Stimulated activated CD4-positive, alpha-beta T cell treated with anti-CD3 and anti-CD28 coated beads, Interleukin-12 subunit alpha, Interleukin-12 subunit beta, amount 100 ng/mL, for 24 hours (primary cell): ENCODE measurements at places on chromosomes 12 and 14.

DNA sequence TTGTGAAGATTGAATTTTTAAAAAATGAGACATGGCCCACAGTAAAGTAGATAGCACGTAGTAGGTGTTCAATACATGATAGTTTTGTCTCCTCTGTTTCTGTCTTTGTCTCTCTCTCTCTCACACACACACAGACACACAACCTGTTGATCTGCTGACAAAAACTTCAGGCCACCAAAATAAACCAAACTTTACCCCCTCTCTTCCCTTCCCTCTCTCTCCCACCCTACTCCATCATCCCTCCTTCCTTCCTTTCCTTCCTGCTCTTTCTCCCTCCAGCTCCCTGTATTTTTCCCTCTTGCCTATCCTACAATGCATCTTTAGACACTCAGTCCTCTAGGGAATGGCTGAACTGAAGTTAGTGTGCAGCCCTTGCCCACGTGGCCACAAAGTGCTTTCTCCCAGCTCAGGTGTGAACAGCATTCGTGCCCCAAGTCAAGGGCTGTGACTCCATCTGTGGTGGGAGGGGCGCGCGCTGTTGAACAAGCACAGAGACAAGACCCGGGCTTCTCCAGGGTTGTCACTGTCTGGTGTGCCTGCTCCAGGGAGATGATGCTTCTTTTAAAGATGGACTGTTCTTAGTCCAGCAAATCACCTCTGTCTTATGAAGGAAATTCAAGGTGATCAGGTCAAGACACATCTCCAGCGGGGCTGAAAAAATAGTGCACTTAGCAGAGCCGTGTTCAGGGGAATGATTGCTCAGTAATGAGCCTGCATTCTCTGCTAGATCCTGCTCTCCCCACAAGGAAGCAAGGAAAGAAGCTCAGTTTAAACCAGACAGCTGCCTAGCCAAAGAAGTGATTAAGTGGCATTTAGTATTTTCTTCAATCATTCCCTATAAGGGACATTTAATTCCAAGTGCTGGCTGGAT is 75.3 kb downstream of the WSCD2 start:
- no peak for DNase-seq

DNA sequence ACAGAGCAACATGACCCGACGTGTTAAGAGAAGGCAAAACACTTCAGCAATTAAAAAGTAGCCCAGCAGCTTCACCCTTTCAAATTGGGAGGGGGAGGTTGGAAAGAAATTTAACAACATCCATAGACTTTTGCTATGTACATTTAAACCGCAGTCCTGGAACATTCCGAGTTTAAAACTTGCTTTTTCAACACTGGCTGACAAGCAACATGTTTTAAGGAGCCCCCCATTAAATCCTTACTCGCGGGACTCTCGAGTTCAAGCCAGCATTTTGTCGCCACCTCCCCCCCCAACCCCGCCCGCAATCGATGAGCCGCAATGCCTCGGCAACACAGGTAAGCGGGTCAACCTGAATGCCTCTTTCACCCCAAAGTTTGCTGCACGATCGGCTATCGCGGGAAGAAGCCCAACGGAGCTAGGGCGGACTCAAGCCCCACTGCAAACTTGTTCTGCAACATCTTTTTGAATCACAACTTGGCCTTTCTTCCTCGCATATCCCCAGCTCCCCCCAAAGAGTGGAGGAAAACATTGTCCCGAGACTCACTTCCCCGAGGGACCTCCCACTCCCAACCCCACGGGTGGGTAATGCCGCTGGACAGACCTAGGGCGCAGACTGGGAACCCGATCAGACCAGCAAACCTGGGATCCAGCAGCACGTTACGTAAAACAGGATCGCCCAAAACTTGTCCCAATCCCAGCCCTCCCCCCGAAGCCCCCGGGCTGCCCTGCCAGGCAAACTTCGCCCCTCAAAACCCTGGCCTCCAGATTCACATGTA is 777 bp downstream of the ZFP36L1 start:
- DNase-seq: no peak

DNA sequence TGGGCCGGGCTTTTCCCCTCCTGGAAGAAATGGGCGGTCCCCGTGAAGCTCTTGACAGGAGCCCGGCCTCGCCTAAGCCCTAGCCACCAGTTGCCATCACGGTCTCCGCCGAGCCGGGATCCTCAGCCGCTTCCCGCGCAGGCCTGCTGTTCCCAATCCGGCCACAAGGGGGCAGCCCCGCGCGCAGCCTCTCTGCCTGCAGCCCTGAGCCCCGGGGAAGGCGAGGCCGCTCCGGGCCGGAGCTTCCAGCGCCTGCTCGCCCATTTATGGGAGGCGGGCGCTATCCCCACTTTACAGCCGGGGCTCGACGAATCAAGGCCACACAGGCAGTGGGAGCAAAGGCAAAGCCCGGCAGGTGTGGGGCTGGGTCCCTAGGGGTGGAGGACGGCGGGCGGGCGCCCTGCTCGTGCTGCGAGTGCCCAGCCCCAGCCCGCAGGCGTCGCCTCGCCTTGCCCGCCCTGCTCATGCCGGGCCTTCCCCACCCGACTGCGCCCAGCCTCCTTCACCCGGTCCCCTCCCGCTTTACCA is 61.5 kb downstream of the LGMN start:
- DNase-seq: peak; percentile 57

DNA sequence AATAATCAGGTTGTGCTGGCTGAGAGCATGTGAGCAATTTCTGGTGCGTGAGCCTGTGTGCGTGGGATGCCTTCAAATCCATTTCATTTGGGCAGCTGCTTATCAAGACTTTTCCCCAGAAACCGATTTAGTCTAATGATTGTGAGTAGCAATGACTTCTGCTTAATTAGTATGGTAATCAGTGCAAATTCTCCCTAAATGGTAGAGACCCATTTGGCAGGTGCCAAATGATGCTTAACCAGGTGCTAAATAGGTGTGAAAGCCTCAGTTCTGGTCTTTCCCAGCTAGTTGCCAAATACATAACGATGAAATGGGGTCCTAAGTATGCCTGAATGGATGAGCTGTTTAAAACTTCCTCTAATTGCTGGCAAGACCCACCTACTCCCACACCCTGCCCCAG is 248.4 kb upstream of the CCDC196 start:
- no peak for DNase-seq

GRCh38 chr14:53126731-53127130 is 26.4 kb downstream of the DDHD1 start:
- DNase-seq: no peak

DNA sequence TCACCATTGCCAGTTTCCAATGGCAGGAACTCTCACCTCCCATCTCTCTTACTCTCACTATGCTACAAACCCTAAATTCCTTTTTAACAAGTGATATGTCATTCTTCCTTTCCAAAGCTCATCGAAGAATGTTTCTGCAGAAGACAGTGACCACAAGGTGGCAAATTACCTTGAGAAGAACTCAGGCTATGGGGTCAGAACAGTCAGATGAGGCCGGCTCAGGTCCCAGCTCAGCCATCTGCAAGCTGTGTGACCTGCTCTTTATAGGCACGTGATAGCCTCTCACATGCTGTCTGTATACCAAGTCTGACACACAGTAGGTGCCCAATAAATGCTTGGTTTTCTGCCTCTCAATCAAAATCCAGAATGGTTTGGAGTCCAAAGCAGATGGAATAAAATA is 80.7 kb downstream of the FOXN3 start:
- no peak for DNase-seq

- no peak for DNase-seq
Measured at GRCh38 chr12:95258803-95259202, 41.2 kb downstream of the VEZT start.

GRCh38 chr14:37550511-37550910 is 44.5 kb downstream of the FOXA1 start:
- no peak for DNase-seq

GRCh38 chr12:28040246-28040645 is 67.7 kb upstream of the PTHLH start:
- DNase-seq: no peak

DNA sequence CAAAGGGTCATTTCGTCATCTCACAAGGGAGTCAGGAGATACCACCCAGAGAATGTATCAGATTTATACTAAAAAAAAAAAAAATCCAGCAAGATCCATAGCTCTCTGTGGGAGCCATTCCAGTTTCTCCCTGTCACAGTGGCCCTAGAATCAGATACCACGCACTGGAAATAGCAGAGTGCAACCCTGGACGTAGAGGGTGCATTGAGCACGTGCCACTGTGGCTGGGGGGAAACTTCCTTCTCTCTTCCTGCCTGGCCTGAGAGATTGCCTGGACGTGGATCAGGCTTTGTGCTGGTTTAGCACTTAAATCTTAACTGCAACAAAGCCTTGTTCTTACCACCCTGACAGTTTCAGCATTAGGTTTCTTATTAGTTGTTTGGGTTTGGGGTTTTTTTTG is 124.3 kb downstream of the FBXL14 start:
- DNase-seq: no peak

DNA sequence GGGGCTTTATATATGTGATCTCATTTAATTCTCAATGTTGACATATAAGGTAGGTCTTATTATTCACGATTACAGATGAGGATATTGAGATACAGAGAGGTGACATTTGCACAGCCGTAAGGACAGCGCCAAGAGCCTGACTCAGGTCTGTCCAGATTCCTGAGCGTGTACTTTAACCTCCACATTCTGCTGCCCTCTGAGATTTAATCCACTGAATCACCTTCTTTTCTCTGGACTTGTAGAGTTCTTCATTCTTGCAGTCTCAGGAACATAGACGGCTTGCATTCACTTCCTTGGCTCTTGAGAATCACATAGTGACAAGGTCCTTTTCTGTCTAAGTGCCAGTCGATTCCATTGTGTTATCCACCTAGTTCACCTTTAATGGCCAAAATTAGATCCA is 141.0 kb upstream of the ARHGAP5 start:
- no peak for DNase-seq

GRCh38 chr12:65494537-65494936 is 216.1 kb downstream of the MSRB3 start:
- DNase-seq: no peak

DNA sequence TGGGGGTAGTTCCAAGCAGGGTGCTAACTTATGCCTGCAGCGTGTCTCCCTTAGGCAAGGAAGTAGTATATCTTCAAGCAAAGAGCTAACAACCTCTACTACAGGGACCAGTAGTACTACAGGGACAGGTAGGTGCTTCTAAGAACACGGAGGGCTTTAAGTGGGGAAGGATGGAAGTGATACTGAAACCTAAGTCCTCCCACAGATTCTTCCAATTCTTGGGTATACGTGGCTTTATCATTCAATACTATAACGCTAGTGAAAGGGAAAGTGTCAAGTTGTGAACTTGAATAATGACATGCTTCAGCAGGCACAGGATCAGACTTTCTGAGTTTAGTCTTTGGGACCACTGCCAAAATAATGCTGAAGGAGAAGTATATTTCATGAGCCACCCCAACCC is 241.7 kb downstream of the CEP128 start:
- no peak for DNase-seq

DNA sequence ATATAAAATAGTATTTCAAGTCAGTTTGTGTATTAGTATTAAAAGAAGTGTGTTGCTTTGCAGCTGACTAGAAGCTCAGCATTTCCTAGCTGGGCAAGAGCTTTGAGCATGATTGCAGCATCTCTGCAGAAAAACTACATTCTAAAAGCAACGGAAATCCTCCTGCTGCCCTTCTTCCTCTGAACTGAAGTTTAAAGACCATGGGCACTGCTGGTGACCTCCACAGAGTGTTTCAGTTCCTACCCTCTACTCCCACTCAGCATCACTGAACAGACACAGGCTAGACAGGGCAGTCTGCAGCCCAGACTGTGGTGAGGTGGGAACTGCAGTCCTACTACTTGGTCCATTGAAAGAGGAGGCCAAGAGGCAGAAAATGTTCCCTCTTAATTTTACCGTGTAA is 59.0 kb downstream of the FAR2 start:
- DNase-seq: no peak

GRCh38 chr12:46456356-46457334 is 84.1 kb upstream of the SLC38A2 start:
- DNase-seq: no peak

GRCh38 chr14:61705017-61705416 is 9.7 kb downstream of the HIF1A start:
- no peak for DNase-seq

- DNase-seq: no peak
Measured at GRCh38 chr14:22320362-22320750, 268.7 kb downstream of the DAD1 start.

DNA sequence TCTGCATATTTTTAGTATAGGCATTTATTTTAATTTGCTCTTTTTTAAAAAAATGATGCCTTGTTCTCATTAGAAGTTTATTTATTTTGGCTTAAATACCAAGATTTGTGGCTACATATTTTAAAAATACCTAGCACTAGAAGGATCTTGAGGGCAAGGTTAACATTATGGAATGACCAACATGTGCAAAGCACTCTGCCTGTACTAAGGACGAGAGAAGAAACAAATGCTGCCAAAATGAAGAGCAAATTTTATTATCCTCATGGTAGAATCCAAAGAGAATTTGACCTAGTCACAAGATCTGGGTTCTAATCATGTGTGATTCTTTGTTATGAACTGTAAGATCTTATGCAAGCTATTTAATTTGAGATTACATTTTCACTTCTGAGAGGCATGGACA is 2.8 kb downstream of the CAND1 start:
- no peak for DNase-seq

GRCh38 chr12:72535212-72535990 is 263.2 kb downstream of the TRHDE start:
- DNase-seq: no peak

DNA sequence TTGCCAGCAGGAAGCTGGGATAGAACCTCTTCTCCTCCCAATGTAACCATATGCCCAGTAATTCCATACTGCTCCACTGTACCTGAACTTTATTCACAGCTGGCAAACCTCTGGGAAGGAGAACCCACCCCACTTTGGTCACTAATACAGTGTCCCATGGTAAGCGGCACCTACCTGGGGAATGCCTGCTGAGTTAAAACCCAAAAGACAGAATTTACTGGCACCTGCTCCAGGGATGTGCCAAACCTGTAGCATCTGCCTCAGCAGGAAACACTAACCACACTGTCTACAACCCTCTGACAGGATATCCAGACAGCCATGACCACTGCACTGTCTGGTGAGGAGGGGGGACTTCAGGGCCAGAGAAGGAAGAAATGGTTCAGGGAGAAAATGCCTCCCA is 26.6 kb downstream of the DDX24 start:
- no peak for DNase-seq

DNA sequence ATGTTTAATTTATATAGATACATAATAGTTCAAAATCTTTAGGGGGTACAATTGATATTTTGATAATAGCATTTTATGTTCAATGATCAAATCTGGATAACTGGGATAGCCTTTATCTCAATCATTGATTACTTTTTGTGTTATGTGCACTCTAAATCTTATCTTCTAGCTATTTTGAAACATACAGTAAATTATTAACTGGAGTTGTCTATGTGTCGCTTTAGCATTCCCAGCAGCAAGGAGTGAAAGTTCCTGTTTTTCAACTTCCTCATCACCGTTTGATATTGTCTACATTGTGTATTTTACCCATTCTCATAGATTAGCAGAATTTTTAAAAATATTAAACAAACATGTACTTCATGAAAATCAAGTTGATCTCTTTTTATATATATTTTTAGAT is 1207.4 kb downstream of the TMEM121 start:
- DNase-seq: no peak

GRCh38 chr14:23935158-23935557 is 18.4 kb upstream of the DHRS4 start:
- no peak for DNase-seq

- DNase-seq: no peak
Measured at GRCh38 chr12:10557766-10558165, 52.1 kb downstream of the EIF2S3B start.
